ENCODE measurements at places on chromosomes 2 and 18.

GRCh38 chr2:72765997-72766609 is 59.7 kb downstream of the EXOC6B start:
- no peak for DNase-seq

DNA sequence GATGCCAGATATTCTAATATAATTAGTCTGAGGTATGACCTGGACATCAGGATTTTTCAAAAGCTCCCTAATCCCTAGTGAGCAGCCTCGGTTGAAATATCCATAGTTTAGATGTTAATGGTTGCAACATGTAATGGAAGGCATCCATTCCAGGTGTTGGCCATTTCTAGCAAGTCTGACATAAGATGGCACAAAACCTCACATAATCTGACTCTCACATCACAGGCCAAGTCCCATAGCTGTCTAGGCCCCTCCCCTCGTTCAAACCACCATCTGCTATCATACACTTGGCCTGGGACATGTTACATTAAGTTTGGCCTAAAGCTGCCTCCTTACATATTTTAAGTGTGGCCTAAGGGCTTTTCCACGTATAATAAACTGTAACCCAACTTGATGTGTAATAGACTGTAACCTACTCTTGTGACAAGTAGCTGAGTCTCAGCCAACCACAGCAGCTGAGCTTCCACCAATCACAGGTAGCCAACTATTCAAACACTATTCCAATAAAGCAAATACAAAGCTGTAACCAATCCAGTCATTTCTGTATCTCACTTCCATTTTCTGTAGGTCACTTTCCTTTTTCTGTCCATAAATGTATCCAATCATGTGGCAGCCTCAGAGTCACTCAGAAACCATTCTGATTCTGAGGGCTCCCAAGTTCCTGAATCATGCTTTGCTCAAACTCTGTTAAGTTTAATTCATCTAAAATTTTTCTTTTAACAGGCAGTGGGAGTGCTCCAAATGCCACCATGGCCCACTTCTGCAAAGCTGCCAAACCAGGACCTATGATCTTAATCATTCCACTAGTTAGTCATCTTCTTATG is 59.4 kb downstream of the ADD2 start:
- no peak for DNase-seq

DNA sequence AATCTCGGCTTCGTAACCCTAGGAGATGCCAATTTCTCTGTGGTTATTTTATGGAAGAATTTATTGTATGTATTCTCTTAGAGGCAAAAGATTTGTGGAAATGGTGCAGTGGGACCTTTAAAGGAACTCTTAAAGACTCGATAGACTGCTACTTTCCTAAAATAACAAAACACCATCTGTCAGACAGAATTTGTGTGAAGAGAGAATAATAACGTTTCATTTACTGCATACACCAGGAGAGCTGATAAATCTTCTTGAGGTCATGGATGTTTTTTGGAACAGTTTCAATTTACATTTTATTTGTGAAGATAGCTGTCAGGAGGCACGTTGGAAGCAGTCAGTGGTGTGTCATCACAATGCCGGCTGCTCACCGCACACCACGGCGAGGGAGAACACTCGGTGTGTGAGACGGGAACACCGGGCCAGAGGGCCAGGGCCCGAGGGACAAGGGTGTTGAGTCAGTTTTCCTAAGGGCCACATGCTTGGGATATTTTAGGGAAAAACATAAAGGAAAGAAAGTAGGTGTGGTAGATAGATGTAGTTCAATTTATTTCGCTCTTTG is 1681.0 kb upstream of the DDX18 start:
- DNase-seq, result no peak

DNA sequence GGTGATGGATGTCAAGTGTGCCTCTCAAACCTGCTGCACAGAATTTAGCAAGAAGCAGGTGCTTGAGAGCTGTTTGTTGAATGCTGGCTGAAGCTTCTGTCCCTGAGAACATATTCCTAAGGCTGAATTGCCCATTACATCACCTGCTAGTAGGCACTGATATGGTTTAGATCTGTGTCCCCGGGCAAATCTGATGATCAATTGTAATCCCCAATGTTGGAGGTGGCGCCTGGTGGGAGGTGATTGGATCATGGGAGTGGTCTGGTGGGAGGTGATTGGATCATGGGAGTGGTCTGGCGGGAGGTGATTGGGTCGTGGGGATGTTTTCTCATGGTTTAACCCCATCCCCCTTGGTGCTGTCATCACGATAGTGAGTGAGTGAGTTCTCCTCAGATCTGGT is 128.0 kb downstream of the HRH4 start:
- no peak for DNase-seq

DNA sequence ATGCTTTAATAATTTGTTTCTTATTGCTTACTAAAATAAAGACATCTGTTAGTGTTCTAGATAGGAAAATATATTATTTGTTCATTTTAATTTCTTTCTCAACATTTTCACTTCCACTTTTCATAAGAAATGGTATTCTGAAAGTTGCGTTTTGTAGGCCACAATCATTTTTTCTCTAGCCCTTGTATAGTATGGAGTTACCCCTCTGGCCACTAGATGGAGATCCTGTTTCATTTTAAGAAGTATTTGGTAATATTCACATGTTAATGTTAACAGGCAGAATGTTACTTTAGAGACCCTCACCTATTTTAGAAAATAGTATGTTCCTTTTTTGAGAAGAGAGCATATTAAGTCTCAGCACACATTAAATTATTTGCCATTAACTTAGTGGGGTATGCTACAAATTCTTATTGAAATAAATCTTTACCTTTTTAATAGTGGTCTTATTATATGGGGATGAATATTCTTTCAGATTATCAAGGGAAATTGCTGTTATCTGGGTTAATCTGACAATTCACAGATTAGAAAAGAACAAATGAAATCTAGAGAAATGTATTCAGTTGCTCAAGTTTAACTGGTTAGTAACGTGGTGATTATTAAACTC is 73.9 kb upstream of the TTC27 start:
- peak; percentile 41 for DNase-seq

DNA sequence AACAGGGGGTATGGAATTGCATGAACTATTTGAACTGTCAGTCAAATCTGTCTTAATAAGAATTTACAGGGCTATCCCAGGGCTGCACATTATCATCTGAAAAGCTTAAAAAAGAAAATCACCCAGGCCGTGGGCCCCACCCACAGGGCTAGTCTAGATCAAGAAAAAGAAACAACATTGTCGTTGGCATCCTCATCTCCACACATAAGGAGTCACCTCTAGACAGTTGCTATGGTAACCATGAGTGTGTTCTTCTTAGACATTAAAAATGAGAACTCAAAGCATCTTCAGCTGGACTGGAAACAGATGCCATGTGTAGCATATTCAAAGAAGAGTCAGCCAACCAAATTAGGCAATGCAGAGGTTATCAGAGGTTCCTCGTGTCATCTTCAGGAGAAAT is 72.3 kb upstream of the CPO start:
- no peak for DNase-seq

DNA sequence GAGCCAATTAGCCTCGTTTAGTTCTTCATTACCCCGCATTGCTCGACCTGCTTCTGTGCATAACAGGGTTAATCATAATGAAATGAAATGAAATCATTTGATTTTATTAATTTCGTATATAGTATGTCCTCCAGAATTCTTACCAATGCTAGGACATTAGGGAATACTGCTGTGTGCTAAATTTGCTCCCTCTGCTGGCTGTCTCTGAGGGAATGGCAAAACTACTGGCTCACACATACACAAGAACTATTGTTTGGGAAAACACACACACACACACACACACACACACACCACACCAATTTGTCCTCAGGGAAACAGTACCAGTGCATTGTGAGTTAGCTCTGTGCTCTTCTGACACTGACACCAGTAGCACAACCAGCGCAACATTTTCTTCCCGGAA is 273.3 kb upstream of the TCF4 start:
- DNase-seq, result peak; percentile 74

DNA sequence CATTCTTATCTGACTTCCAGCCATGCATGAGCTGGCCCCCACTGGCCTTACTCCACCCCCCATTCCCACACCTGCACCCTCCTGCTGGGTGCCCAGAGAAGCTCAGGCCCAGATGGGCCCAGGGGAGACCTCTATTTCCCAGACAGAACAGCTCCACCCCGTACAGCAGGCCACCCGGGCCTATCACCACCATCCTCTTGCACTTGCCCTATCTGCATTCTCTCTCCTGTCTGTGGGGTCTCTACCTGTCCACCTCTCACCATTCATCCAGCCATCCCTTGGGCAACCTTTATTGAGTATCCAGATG is 25.3 kb upstream of the TNS1 start:
- DNase-seq, result no peak

DNA sequence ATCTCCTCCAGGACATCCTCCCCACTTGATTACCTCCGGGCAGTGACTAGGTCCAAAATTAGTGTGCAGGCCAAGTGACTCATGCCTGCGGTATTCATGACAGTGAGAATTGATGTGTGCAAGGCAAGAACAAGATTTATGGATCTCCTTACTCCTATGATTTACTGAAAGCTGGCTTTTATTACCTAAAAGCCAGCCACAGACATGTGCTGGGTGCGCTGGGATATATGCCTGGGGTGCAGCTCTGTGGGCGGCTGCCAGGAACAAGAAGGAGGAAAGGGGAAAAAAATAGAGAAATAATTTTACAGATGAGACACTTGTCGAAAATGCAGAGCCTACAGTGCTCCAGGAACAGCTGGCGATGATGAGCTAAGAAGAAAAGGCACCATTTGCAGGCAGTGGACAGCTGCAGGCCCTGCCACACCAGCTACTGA is 359.3 kb downstream of the CMPK2 start:
- no peak for DNase-seq

DNA sequence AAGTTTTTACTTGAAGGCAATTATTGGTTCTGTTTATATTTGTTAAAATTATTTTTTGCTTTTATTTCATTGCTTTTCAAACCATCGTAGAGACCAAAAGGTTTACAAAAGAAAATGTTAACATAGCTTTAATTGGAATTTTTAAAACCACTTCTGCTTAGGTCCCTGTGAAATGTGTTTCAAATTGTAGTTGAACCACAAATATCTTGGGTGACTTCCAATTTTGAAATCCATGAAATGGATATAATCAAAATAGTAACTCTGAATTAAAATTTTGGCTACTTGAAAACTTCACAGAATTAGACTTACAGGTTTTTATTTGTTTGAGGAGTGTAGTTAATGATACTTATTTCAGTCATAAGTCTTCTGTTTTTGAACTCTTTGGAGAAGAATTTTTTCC is 3.1 kb upstream of the SPAG16 start:
- no peak for DNase-seq

- DNase-seq, result no peak
Observed at GRCh38 chr2:188601927-188602326, 310.3 kb downstream of the GULP1 start.

DNA sequence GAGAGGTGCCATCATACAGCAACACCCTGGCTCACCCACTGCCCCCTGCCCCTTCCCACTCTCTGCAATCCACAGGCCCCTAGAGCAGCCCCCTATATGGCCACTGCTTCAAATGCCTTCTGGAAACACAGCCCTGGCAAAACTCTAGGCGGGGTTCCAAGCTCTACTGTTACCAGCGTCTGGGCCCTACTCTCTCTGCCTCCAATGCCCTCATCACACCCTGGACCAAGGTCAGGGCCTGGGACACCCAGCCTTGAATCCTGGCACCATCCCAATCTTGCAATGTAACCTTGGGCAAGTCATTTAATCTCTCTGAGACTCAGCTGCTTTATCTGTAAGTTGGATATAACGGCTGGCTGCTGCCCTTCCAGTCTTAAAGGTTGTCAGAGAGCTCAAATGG is 39.2 kb upstream of the LOXHD1 start:
- no peak for DNase-seq

- no peak for DNase-seq
Observed at GRCh38 chr2:175156534-175156933, 11.5 kb downstream of the ATF2 start.

GRCh38 chr2:30625701-30626100 is 178.7 kb downstream of the LCLAT1 start:
- DNase-seq, result no peak

DNA sequence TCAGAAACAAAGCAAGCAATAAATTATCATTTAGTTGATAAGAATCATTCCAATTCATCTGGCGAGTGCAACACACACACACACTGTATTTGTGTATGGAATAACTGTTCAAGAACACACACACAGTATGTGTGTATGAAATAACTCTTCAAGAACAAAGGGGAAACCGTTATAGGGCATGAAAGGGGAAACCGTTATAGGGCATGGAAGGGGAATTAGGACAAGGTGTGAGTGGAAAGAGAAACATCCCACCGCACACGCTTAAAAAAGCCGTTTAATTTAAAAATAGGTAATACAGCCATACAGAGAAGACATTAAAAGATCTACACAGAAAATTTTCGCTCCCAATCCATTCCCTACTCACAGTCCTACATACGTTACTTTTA is 607 bp upstream of the TSN start:
- DNase-seq, result no peak

- no peak for DNase-seq
Observed at GRCh38 chr18:28582724-28583123, 405.8 kb upstream of the CDH2 start.

GRCh38 chr2:241859017-241859435 is 332 bp upstream of the PDCD1 start:
- no peak for DNase-seq

DNA sequence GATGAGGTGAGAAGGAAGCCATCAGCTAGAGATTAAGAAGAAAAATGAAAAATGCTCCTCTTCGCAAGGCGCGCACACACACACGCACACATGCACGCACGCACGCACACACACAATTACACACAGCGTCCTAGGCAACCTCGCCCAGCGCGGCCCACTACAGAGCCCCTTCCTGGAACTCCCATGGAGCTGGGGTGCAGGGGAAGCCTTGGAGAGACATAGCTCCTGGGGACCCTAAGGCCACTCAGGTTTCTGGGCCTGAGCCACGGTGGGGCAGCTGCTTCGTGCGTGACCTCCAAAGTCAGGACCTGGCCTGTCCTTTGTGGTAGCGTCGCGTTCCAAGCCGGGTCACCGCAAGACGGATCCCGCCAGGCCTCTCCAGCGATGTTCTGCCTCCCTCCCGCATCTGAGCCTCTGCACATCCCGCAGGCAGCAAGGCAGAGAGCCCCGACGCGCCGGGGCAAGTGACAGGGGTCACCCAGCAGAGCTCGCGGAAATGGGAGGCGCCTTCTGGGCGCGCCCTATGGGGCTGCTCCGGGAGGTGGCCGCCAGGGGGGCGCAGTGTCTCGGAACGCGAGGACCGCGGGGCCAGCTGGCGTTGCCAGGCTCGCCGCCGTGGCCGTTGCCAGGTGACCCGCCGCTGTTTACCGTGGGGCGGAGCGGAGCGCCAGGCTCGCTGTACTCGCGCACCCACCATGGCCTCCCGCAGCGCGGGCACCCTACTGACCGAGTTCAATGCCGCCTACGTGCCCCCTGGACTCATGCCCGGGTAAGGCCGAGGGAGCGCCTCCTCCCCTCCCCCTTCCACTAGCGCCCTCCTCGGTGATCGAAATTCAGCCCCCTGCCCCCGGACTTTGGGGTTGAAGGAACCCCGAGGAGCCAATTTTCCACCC is 79.0 kb downstream of the CIB4 start:
- DNase-seq, result peak; percentile 2

DNA sequence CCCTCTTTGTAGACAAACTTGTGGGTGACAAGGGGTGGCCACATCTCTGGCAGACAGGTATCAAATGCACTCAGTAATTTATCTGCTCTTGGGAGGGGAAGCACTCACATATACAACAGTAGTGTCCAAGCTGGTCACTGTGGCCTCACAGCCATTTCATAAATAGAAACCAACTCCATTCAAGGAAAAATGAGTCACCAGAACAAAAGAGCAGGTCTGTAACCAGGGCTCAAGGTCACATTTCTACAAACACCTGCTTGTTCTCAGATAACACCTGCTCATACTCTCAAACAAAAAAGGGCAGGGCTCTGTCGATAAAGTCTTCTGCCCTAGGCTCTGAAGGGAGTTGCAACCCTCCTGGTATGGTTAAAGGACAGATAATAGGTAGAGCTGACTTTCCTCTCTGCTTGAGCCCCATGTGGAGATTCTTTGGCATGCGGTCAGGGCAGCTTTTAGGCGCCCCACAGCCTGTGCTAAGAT is 459.0 kb downstream of the BCL11A start:
- no peak for DNase-seq

Measured in midbrain (tissue), 1 donor.